ENCODE measurements at places on chromosomes 11 and 22. TPM values are rescaled to one million over a fixed set of nuclear protein-coding genes. Genes with fewer than 3 reads are reported as not detected.
A peak's percentile ranks its signal among the peaks of the same experiment; 100 is the strongest.

DNA sequence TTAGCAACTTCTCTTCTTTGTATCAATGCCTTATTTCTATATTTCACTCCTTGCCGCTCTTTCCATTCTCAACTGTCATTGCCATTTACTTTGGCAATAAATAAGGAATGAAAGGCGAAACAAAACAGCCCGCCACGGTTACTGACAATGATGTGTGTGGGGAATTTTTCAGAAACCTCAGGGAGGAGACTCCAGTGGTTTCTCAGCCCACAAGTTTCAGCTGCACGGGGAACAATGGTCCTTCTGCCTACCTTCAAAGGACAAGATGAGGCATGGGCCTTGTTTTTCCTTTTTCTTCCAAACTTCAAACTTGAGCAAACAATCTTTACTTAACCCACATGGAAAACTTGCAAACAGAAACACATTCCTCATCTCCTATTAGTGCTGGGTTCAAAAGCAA, 409.4 kb downstream of the METTL15 start:
- no peak overlapping the region for H3K27ac ChIP-seq
- no peaks in the 10 kb centered on the region for H3K27me3 ChIP-seq
- no peaks in the 10 kb centered on the region for H3K36me3 ChIP-seq
- no peak overlapping the region for H3K4me3 ChIP-seq
- H3K4me1 ChIP-seq: no peaks in the 10 kb centered on the region

Gene GP1BB
- 23.1 TPM for total RNA-seq

DNA sequence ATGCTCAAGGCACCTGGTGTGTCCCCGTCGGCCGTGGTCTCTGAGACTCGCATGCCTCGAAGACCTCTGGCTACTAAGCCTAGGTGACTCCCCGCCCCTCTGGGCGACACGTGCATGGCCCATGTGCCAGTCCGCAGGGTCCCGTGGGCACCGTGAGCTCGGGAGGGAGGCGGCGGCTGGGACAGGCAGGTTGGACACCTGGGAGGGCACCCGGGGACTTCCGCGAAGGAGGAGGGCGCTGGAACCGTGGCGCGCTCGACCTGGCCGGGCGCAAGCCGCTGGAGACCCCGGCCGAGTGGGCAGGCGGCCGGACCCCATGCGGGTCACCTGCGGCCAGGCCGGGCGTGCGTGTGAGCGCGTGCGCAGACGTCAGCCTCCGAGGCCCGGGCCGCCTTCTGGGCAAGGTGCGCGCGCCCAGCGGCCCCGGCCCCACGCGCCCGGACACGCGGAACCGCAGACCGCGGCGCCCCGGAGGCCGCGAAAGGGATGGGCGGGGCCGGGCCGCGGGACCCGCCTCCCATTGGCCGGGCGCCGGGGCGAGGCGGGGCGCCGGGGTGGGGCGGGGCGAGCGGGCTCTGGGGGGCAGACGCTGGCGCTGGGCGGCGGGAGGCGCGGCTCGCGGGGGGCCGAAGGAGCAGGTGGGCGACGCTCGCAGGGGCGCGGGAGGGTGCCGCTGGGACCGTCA, 579 bp upstream of the RASD2 start:
- no peaks in the 10 kb centered on the region for H3K36me3 ChIP-seq
- H3K27ac ChIP-seq: peak overlapping the region; percentile 47
- peaks cover 27% of the 10 kb centered on the region for H3K27me3 ChIP-seq
- H3K4me1 ChIP-seq: peaks cover 20% of the 10 kb centered on the region

- H3K4me3 ChIP-seq: no peak overlapping the region
- no peaks in the 10 kb centered on the region for H3K27me3 ChIP-seq
- H3K4me1 ChIP-seq: no peaks in the 10 kb centered on the region
Observed at GRCh38 chr11:23933721-23934120, 563.1 kb upstream of the LUZP2 start.

- peaks cover 20% of the 10 kb centered on the region for H3K4me1 ChIP-seq
- peaks cover 32% of the 10 kb centered on the region for H3K27me3 ChIP-seq
- DNase-seq: no peak
- H3K4me3 ChIP-seq: no peak overlapping the region
- no peaks in the 10 kb centered on the region for H3K36me3 ChIP-seq
Observed at GRCh38 chr11:1077033-1077416, 2.4 kb downstream of the MUC2 start.

- H3K27ac ChIP-seq: no peak overlapping the region
- no peaks in the 10 kb centered on the region for H3K4me1 ChIP-seq
- no peaks in the 10 kb centered on the region for H3K27me3 ChIP-seq
- H3K36me3 ChIP-seq: no peaks in the 10 kb centered on the region
Observed at GRCh38 chr11:71542382-71542781, 4.6 kb downstream of the KRTAP5-8 start.

Gene MYEOV
- 13.5 TPM for total RNA-seq

Gene APOL2
- total RNA-seq: 15.3 TPM

Gene TMEM126A
- 13.9 TPM for total RNA-seq

GRCh38 chr11:116117331-116118137, 613.3 kb upstream of the CADM1 start:
- no peak for DNase-seq
- no peak overlapping the region for H3K4me3 ChIP-seq
- H3K27me3 ChIP-seq: no peaks in the 10 kb centered on the region

Gene BACE1-AS
- total RNA-seq: 7.5 TPM

Gene RGL4
- not detected for total RNA-seq

DNA sequence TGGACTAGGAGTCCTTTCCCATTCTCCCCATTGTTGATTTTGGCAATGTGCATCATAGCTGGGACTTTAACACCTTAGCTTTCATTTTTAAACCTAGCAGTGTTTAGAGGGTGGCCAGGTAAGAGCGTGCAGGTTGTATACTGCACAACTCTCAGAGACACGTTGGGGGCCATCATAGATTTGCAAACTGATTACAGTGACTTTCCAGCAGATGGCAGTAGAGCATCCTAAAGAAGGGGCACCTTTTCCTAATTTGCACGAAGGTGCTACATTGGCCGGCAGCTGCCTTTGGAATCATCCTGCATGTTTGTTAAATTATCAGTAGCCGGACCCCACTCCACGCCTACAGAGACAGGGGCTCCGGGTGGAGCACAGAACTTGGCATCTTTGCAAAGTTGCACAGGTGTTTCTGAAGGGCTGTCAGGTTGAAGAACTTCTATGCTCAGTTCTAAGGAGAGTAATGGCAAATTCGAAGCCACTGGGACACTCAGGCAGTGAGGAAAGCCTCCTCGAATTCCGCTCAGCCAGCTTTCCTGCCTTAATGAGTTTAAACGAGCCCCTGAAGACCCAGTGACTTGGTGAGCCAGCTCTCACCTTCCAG, 7.7 kb downstream of the LHFPL7 start:
- H3K27me3 ChIP-seq: peaks cover 2% of the 10 kb centered on the region
- H3K4me1 ChIP-seq: peaks cover 3% of the 10 kb centered on the region
- H3K4me3 ChIP-seq: no peak overlapping the region

DNA sequence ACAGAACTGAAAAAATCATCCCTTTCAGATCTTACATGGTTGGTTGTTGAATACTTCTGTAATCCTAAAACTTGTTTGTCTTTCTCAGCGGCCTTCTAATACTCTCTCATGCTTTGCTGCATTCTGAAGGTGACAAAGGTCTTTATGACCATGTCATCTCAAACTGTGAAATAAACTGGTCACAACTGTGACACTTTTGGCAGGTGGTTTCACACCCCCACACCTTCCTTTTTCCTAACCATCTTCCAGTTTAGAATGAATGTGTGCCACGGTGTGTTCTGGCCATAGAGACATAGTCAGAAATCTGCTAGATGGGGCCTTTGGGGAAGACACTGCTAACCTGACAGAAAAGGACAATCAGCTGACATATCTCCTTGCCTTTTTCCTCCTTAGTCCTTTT, 14.7 kb upstream of the RFPL3 start:
- H3K27ac ChIP-seq: no peak overlapping the region
- no peak overlapping the region for H3K4me3 ChIP-seq
- DNase-seq: no peak
- no peaks in the 10 kb centered on the region for H3K4me1 ChIP-seq
- H3K27me3 ChIP-seq: peaks cover 20% of the 10 kb centered on the region
- no peaks in the 10 kb centered on the region for H3K36me3 ChIP-seq

Gene OR4C15
- total RNA-seq: not detected

DNA sequence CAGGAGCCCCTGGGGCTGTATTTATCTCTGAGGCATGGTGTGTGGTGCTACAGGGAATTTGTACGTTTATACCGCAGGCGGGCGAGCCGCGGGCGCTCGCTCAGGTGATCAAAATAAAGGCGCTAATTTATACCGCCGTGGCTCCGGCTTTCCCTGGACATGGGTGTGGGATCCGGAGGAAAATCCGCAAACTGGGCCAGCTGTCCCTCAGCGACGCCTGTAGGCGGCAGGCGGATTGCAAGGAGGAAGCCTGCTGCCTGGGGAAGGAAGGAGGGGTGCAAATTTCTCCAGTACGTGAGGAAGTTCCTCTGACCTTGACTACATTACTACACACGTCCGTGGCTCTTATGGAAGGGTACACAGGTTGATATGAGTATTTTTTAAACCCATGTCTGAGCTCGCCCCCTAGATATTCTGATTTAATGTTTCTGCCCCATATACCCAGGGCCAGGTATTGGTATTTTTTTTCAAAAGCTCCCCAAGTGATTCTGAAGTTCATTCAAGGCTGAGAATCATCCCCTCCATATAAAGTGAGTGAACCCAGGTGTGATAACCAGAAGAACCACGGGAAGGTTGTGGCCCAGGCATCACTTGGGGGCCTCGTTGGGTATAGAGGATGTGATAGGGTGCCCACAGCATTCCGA, 2.8 kb downstream of the MYOD1 start:
- H3K4me1 ChIP-seq: peaks cover 33% of the 10 kb centered on the region
- H3K27ac ChIP-seq: no peak overlapping the region

Gene UCP2
- total RNA-seq: 15.8 TPM

GRCh38 chr11:82859750-82860149, 40.5 kb downstream of the PRCP start:
- no peaks in the 10 kb centered on the region for H3K27me3 ChIP-seq
- no peaks in the 10 kb centered on the region for H3K36me3 ChIP-seq
- no peak for DNase-seq
- H3K4me3 ChIP-seq: no peak overlapping the region

Gene C11orf86
- not detected for total RNA-seq

GRCh38 chr11:1298695-1299492, 10.5 kb downstream of the TOLLIP start:
- no peak overlapping the region for H3K4me3 ChIP-seq
- peak overlapping the region; percentile 5 for H3K27ac ChIP-seq
- peak; percentile 92 for DNase-seq
- peaks cover 35% of the 10 kb centered on the region for H3K36me3 ChIP-seq

Gene LMO2
- total RNA-seq: 7.4 TPM

Gene OR5W2
- not detected for total RNA-seq

Gene RIMBP3B
- total RNA-seq: not detected

GRCh38 chr22:29475550-29475949, 4.5 kb upstream of the NEFH start:
- no peak for DNase-seq
- H3K27me3 ChIP-seq: peaks cover 42% of the 10 kb centered on the region
- no peak overlapping the region for H3K27ac ChIP-seq
- no peaks in the 10 kb centered on the region for H3K36me3 ChIP-seq
- H3K4me1 ChIP-seq: peaks cover 18% of the 10 kb centered on the region
- no peak overlapping the region for H3K4me3 ChIP-seq

- no peak for DNase-seq
- no peaks in the 10 kb centered on the region for H3K27me3 ChIP-seq
- H3K27ac ChIP-seq: no peak overlapping the region
- H3K36me3 ChIP-seq: no peaks in the 10 kb centered on the region
- H3K4me1 ChIP-seq: no peaks in the 10 kb centered on the region
Observed at GRCh38 chr22:42114721-42115120, 15.9 kb downstream of the CYP2D6 start.

GRCh38 chr11:3942956-3943497, 87.6 kb downstream of the STIM1 start:
- H3K4me1 ChIP-seq: peaks cover 81% of the 10 kb centered on the region
- H3K27ac ChIP-seq: peak overlapping the region; percentile 73
- no peaks in the 10 kb centered on the region for H3K36me3 ChIP-seq
- H3K27me3 ChIP-seq: no peaks in the 10 kb centered on the region

- H3K4me1 ChIP-seq: no peaks in the 10 kb centered on the region
- H3K27me3 ChIP-seq: no peaks in the 10 kb centered on the region
- H3K36me3 ChIP-seq: no peaks in the 10 kb centered on the region
- no peak overlapping the region for H3K27ac ChIP-seq
Observed at GRCh38 chr11:99501655-99502054, 480.9 kb downstream of the CNTN5 start.

DNA sequence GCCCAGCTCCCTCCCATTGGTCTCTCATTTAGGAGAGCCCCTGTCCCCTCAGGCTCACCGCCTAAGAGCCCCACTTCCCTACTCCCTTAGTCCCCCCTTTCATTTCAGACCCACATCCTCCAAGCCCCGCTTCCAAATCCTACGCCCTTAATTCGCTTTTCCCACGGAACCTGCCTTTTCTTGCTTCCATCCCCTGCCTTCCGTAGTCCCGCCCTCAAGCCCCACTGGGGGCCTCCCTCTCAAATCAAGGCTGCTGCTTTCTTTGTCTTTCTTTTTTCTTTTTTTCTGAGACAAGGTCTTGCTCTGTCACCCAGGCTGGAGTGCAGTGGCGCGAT, 396 bp downstream of the CCDC157 start:
- peaks cover 33% of the 10 kb centered on the region for H3K4me1 ChIP-seq
- H3K27me3 ChIP-seq: no peaks in the 10 kb centered on the region
- H3K36me3 ChIP-seq: peaks cover 9% of the 10 kb centered on the region

Gene GGTLC2
- total RNA-seq: not detected

Gene F2
- not detected for total RNA-seq

- no peak for DNase-seq
- no peak overlapping the region for H3K4me3 ChIP-seq
- peaks cover 7% of the 10 kb centered on the region for H3K4me1 ChIP-seq
- no peaks in the 10 kb centered on the region for H3K27me3 ChIP-seq
- H3K36me3 ChIP-seq: no peaks in the 10 kb centered on the region
Observed at GRCh38 chr11:34798985-34799384, 117.2 kb downstream of the APIP start.

- no peak for DNase-seq
- no peaks in the 10 kb centered on the region for H3K36me3 ChIP-seq
- H3K27me3 ChIP-seq: no peaks in the 10 kb centered on the region
- no peaks in the 10 kb centered on the region for H3K4me1 ChIP-seq
Observed at GRCh38 chr11:97770570-97770969, 1250.2 kb upstream of the CNTN5 start.

GRCh38 chr11:2256951-2257700, 13.3 kb downstream of the ASCL2 start:
- H3K27ac ChIP-seq: peak overlapping the region; percentile 90
- peaks cover 10% of the 10 kb centered on the region for H3K27me3 ChIP-seq
- no peaks in the 10 kb centered on the region for H3K36me3 ChIP-seq
- H3K4me3 ChIP-seq: no peak overlapping the region
